ENCODE measurements at places on chromosomes 11 and 22. TPM values are rescaled to one million over a fixed set of nuclear protein-coding genes. Genes with fewer than 3 reads are reported as not detected.

The TMEM121B gene
- not detected for polyA plus RNA-seq

The SLC5A12 gene
- not detected for polyA plus RNA-seq

The ALX4 gene
- polyA plus RNA-seq, result not detected

The GLYATL1 gene
- polyA plus RNA-seq, result 0.39 TPM

The TMPRSS4 gene
- polyA plus RNA-seq, result not detected

The MPZL2 gene
- 1.2 TPM for polyA plus RNA-seq

The OLFML1 gene
- not detected for polyA plus RNA-seq

The C11orf87 gene
- polyA plus RNA-seq, result not detected

The CCDC188 gene
- not detected for polyA plus RNA-seq

The SCGB1D2 gene
- polyA plus RNA-seq, result not detected

The SERPING1 gene
- polyA plus RNA-seq, result not detected

The OR2AG1 gene
- not detected for polyA plus RNA-seq

The JAM3 gene
- 5.7 TPM for polyA plus RNA-seq

The SNX32 gene
- 0.60 TPM for polyA plus RNA-seq

The MB gene
- polyA plus RNA-seq, result not detected

The HTR3A gene
- polyA plus RNA-seq, result not detected

The TSSK2 gene
- not detected for polyA plus RNA-seq

The CTSF gene
- polyA plus RNA-seq, result 28.8 TPM

The RAB39A gene
- 0.10 TPM for polyA plus RNA-seq

The VPS37C gene
- 0.31 TPM for polyA plus RNA-seq

The GAL3ST1 gene
- polyA plus RNA-seq, result 0.21 TPM

The ARHGAP20 gene
- polyA plus RNA-seq, result not detected

The MMP13 gene
- not detected for polyA plus RNA-seq

The ADM2 gene
- 0.44 TPM for polyA plus RNA-seq

The MPPED2 gene
- 3.5 TPM for polyA plus RNA-seq

The OR1S1 gene
- not detected for polyA plus RNA-seq

The AQP11 gene
- polyA plus RNA-seq, result 0.84 TPM

The HDHD5 gene
- polyA plus RNA-seq, result 67.5 TPM

The FGF4 gene
- polyA plus RNA-seq, result not detected

The RAB36 gene
- polyA plus RNA-seq, result 0.54 TPM

The PKP3 gene
- not detected for polyA plus RNA-seq

The OR10W1 gene
- polyA plus RNA-seq, result not detected

The DUSP8 gene
- polyA plus RNA-seq, result 0.35 TPM

The BEST1 gene
- 0.83 TPM for polyA plus RNA-seq

The FAM180B gene
- not detected for polyA plus RNA-seq

The DENND6B gene
- 0.19 TPM for polyA plus RNA-seq

The KDM4E gene
- not detected for polyA plus RNA-seq

The CD151 gene
- polyA plus RNA-seq, result 7.2 TPM

The OR2AG2 gene
- not detected for polyA plus RNA-seq

The INPP5J gene
- not detected for polyA plus RNA-seq

The WNT7B gene
- polyA plus RNA-seq, result not detected

The OR8G5 gene
- polyA plus RNA-seq, result not detected

The PIM3 gene
- 21.3 TPM for polyA plus RNA-seq

The MFRP gene
- not detected for polyA plus RNA-seq

The DDI1 gene
- not detected for polyA plus RNA-seq

The MICAL3 gene
- polyA plus RNA-seq, result 0.68 TPM

The STIM1 gene
- 43.6 TPM for polyA plus RNA-seq

The B3GAT1 gene
- polyA plus RNA-seq, result not detected

The KCNJ4 gene
- not detected for polyA plus RNA-seq

The MIOX gene
- not detected for polyA plus RNA-seq

The NXPE1 gene
- not detected for polyA plus RNA-seq

The TRIM49B gene
- polyA plus RNA-seq, result not detected

The FAM111B gene
- polyA plus RNA-seq, result not detected

The CCDC34 gene
- 2.0 TPM for polyA plus RNA-seq

The LINC01488 gene
- not detected for polyA plus RNA-seq

The RAG2 gene
- polyA plus RNA-seq, result not detected

The TMEM86A gene
- 1.3 TPM for polyA plus RNA-seq

The DEUP1 gene
- not detected for polyA plus RNA-seq
